GF-D8 (cell line): ENCODE measurements at places on chromosomes 7 and 10.

DNA sequence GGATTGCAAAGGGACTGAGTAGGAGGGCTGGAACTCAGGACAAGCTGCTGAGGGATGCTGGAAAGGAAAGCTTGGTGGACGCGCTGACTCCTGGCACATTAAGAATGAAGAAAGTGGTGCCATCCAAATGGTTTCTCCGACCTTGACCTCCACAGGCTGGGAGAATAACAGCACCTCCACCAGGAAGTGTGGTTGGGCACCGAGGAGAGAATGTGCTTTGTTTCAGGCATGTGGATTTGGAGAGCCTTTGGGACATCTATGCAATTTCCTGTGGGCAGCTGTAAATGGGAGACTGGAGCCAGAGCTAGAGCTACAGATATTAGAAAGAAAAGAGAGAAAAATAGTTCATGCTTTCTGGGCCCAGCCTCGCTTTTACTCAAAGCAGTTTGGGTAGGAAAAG, 29.8 kb upstream of the HABP2 start:
- DNase-seq, result no peak

DNA sequence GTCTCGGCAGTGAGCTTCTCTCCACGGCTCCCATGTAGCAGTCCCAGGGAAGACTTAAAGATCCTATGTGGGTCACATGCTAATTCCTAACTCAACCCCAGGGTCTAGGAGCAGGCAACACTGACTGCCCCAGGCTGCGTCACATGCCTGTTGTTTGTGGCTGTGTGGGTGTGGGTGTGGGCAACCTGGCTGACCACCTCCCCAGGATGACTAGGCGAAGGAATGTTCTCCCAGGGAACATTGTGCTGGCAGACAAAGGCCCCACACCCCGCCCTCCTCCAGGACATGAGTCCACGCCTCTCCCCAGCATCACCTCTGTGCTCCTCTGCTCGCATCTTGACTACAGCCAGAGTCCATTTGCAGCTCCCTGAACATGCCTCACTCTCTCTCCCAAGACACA, 30.3 kb downstream of the SLC29A3 start:
- no peak for DNase-seq

- DNase-seq, result no peak
Measured at GRCh38 chr10:17025444-17026295, 103.9 kb downstream of the CUBN start.

- DNase-seq, result peak; percentile 58
Measured at GRCh38 chr7:158811461-158811860, 17.8 kb downstream of the ESYT2 start.

DNA sequence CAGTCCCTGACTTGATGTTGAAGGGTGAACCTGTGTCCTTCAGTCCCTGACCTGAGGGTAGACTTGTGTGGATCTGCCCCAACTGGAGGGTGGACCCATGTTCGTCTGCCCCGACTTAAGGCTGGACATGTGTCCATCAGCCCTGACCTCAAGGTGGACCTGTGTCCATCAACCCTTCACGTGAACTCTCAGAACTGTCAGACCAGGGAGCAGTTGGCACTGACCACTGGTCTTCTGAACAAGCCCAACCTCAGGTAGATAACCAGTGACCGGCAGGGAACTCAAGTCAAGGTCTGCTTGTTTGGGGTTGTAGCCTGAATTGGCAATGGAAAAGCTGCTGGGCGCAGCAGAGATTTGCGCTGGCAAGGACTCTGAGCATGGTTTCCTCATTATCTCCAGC, 96.5 kb downstream of the ADCY1 start:
- DNase-seq, result no peak

GRCh38 chr10:34776090-34776690, 38.9 kb downstream of the PARD3 start:
- no peak for DNase-seq

DNA sequence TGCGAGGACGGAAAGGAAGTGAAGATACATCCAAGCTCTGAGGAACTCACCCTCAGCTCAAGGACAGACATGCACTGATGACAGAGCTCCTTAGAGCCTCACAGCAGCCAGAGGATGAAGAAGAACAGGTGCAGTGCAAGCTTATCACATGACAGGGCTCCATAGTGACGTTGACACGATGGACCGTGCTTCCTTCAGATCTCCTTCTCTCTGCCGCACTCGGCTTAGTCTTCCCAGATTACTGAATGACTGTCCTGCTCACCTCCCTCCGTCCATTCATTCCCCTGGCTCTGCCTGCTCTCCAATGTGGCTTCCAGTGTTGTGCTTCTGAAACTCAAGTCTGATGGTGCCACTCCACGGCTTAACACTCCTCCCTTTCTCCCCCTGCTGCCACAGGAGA, 161.5 kb upstream of the PFKP start:
- no peak for DNase-seq

- no peak for DNase-seq
Measured at GRCh38 chr7:156919132-156919713, 26.2 kb upstream of the LMBR1 start.
